GM06990 (cell line): ENCODE measurements at places on chromosomes 16 and 17.
A peak's percentile ranks its signal among the peaks of the same experiment; 100 is the strongest.

GRCh38 chr16:30755955-30756780 lies 5.7 kb downstream of the CFAP119 start:
- DNase-seq: no peak

DNA sequence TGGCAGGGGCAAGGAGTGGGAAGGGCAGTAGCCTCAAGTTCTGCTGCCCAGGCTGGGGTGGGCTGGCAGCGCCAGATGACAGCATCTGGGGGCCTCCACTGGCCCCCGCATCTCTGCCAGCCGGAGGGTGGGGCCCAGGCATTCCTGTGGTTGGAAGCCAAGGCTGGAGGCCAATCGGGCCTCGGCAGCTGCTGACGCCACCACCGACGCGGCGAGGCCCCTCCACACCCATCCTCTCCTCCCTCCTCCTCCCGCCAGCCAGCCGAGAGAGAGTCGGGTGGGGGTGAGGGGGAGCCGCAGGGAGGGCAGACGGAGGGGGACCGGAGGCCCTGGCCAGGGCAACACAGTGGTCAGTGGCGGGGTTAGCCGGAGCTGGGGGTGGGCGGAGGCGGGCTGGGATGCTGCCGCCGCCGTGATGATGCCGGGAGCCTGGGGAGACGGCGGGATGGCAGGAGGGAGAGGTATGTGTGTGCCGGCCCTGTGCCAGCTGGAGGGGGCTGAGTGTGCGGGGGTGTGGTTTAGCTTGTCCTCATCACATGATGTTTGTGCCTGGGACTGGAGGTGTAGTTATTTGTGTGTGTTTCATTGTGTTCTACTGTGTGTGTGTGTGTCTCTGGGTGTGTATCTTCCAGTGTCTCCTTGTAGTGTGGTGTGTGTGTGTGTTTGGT lies 36.6 kb downstream of the ARHGAP23 start:
- no peak for DNase-seq

DNA sequence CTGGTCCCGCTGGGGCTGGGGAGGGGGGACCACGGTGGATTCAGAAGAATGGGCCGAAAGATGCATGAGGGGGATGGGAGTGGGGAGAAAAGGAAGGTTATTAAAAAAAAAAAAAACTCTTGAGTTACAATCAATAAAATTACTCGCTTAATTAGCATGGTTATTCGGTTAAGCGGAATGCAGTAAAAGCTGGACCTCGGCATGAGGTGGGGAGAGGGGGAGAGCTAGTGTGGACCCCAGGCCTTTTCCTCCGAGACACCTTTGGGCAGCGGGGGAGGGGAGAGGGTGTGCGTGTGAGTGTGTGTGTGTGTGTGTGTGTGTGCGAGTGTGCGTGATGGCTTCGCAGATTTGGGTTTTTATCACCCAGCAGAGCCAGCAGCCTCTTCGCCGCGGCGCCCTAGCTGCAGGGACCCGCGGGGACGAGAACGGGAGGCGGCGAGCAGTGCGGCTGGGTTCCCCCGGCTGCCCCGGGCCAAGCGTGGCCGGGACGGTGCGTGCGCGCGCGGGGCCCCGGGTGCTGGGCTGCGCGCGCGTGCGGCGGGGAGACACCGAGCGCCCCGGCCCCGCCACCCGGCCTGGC lies 3.7 kb downstream of the BAHCC1 start:
- no peak for DNase-seq

GRCh38 chr16:16908077-16908476 lies 529.1 kb downstream of the NPIPA7 start:
- DNase-seq: no peak

DNA sequence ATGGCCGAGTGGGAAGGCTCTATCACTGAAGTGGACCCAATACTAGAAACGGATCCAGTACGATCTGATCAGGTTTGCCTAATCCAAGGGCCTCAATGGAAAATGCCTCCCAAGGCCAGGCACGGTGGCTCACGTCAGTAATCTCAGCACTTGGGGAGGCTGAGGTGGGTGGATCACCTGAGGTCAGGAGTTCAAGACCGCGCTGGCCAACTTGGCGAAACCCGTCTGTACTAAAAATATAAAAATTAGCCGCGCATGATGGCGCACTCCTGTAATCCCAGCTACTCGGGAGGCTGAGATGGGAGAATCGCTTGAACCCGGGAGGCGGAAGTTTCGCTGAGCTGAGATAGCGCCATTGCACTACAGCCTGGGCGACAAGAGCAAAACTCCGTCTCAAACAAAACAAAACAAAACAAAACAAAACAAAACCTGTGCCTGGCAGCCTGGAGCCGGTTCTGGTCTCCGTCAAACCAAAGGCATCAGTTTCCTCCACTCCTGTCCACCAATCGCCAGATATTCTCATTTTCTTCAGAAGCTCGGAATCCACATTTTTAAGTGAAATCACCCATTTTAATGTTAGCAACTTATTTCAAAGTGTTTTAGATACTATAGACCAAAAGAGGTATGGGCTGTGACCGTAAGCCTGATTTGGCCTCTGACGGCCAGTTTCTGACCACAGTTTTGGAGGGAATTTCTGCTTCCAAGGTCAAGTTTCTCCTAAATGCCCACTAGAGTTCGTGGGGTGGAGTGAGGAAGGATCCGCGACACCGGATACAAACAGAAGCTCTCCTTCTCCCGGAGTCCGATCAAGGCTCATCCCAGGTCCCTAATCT lies 664 bp downstream of the NQO1 start:
- DNase-seq: no peak

DNA sequence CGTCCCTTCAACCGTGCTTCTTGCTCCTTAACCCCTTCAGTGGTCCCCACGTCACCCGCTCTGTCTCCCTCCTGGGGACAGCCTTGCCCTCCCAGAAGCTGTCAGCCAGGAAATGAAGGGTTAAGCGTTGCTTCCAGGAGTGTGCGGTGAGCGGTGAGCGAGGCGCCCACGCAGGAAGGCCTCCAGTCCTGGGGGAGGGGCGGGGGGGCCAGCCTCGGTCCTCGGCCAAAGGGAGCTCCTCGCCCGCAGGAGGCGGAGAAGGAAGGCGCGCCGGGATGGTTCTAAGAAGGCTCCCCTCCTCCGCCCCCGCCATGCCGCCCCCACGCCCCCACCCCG lies 2.3 kb downstream of the RBFOX3 start:
- DNase-seq: no peak

DNA sequence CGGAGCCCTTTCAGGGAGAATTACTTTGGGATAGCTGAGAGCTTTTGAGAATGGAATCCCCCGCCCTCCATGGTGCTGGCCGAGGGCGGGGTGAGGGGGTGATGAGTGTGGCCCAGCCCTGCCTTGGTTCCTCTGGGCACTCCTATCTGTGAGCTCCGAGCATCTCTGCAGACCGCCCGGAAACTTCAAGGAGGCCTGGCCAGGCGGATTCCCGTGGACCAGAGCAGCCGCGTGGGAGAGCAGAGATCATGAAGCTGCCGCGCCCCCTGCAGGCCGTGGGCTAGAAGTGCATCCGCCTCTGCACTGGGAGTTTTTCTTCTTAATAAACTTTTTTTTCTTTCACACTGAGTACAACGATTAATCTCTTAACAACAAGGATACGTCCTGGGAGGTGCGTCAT lies 392.9 kb upstream of the EEF2KMT start:
- peak; percentile 6 for DNase-seq

- peak; percentile 57 for DNase-seq
Measured at GRCh38 chr16:21600031-21600773, 825 bp downstream of the METTL9 start.

- no peak for DNase-seq
Measured at GRCh38 chr17:63928172-63928666, 3.9 kb downstream of the CD79B start.

- DNase-seq: no peak
Measured at GRCh38 chr16:31420037-31420436, 8.1 kb downstream of the COX6A2 start.
